HT1080 (cell line): ENCODE measurements at places on chromosomes 5 and 9. TPM values are rescaled to one million over a fixed set of nuclear protein-coding genes. Genes with fewer than 3 reads are reported as not detected.

- no peak for DNase-seq
Measured at GRCh38 chr5:107696080-107696479, 25.3 kb upstream of the EFNA5 start.

The SPATA6L gene
- 0.92 and 1.0 TPM in 2 replicates for total RNA-seq

DNA sequence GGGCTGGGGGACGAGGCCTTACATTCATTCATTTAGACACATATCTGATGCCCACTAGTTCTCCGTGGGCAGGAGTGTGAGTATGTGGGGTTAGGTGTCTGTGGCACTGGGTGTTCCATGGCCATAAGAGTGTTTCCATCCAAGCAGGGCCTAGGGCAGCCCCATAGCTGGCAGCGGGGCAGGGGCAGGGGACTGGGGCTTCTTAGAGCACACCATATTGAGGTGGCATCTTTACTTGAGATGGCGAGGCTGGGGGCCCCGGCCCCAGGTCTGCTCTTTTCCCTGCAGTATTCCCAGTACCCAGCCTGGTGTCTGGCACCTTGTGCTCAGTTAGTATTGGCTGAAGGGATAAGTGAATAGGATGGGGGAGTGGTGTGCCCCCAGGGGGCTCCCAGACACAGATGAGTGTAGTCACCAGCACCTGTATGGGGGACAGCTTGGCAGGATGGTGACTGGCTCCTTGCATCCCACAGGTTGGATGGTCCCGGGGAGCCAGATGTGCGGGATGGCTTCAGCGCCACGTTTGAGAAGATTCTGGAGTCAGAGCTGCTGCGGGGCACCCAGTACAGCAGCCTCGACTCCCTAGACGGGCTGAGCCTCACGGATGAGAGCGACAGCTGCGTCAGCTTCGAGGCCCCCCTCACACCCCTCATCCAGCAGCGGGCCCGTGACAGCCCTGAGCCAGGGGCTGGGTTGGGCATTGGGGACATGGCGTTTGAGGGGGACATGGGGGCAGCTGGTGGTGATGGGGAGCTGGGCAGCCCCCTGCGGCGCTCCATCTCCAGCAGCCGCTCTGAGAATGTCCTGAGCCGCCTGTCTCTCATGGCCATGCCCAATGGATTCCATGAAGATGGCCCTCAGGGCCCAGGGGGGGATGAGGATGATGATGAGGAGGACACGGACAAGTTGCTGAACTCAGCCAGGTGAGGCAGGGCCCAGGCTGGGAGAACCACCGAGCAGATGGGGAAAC is 17.5 kb downstream of the PSD2 start:
- DNase-seq = no peak

- DNase-seq = no peak
Measured at GRCh38 chr9:79061752-79062616, 509.8 kb upstream of the TLE4 start.
